Esophagus muscularis mucosa (tissue), 4 donors: ENCODE measurements at places on chromosomes 4 and X. TPM values are rescaled to one million over a fixed set of nuclear protein-coding genes. Genes with fewer than 3 reads are reported as not detected.
A peak's percentile ranks its signal among the peaks of the same experiment; 100 is the strongest.

GRCh38 chrX:49174723-49175122 is 3.0 kb downstream of the PLP2 start:
- H3K4me3 ChIP-seq = no peak overlapping the region
- no peak overlapping the region for H3K27ac ChIP-seq
- H3K36me3 ChIP-seq = peaks cover 12% of the 10 kb centered on the region
- peaks cover 27% of the 10 kb centered on the region for H3K4me1 ChIP-seq

DNA sequence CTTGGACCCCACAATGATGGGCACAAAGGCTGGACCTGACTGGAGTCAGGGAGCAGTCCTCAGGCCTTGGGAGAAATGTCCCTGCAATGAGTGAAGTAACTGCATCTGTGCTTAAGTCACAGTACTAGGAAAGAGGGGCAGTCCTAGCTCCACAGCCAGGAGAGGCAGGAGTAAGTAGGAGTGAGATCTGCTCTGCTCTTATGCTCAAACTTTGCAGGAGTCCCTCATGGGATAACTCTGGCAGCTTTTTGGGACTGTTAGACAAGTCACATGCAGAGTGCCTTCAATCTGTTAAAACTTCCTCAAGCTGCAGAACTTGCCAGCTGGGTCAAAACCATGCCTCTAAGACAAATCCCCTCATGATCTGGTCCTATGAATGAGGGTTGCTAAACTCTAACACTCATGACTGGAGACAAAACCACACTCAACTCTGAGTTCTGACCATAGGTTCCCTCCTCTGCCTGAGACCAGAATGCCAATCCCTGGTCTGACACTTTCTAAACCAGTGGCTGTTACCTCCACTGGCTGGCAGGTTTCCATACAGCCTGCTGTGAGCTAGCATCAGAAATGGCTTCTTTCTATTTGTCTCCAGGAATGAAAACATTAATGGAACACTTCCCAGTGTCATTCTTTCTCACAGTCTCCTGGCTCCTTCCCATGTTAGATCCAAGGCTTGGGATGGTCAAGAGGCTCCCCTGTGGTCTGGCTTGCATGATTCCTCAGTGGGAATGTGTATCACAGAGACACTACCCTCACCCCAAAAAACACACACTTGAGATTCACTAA is 819.3 kb downstream of the PCDH7 start:
- no peaks in the 10 kb centered on the region for H3K36me3 ChIP-seq
- no peaks in the 10 kb centered on the region for H3K27me3 ChIP-seq
- H3K4me3 ChIP-seq = no peak overlapping the region
- H3K27ac ChIP-seq = no peak overlapping the region
- no peaks in the 10 kb centered on the region for H3K4me1 ChIP-seq

DNA sequence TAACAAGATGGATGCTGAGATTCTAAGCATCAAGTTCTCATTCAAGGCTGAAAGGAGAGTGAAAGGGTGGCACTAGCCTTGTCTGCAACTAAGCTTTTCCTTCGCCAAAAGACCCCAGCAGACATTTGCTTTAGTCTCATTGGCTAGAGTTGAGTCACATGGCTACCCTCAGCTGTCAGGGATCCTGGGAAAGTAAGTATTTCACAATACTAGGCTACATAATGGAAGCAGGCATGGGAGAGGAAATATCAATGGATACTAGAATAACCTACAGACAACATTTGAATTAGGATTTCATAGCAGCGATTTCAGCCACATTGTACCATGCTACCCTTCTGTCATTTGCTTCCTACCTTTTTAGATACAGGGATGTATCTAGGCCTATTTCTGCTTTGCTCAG is 29.1 kb downstream of the MAOA start:
- H3K4me1 ChIP-seq = peaks cover 20% of the 10 kb centered on the region
- peaks cover 26% of the 10 kb centered on the region for H3K36me3 ChIP-seq
- H3K4me3 ChIP-seq = no peak overlapping the region
- DNase-seq = no peak
- H3K27ac ChIP-seq = no peak overlapping the region

GRCh38 chrX:31228415-31228832 is 156.6 kb upstream of the FTHL17 start:
- no peak overlapping the region for H3K4me3 ChIP-seq
- peak overlapping the region; percentile 7 for H3K27ac ChIP-seq
- no peaks in the 10 kb centered on the region for H3K4me1 ChIP-seq
- no peak for DNase-seq

DNA sequence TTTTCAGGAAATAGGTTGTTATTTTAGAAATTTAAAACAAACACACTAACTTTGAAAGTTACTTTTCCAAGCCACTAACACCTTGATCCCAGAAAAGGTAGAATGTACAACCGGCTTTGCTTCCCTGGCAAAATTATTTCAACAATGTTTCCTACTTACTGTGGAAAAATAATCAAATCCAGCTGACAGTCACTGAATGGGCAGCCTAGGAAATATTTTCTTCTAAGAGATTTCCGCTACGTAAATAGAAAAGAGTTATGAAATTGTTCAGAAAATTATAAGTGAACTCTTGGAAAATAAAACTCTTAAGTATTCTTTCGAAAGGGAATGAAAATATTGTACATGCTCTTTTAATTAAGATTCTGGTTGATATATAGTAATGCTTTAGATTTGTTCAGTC is 195.7 kb downstream of the GASK1B start:
- H3K4me3 ChIP-seq = no peak overlapping the region
- no peak overlapping the region for H3K27ac ChIP-seq
- H3K36me3 ChIP-seq = no peaks in the 10 kb centered on the region
- no peaks in the 10 kb centered on the region for H3K27me3 ChIP-seq
- no peak for DNase-seq

TEX13B gene
- not detected for total RNA-seq

DNA sequence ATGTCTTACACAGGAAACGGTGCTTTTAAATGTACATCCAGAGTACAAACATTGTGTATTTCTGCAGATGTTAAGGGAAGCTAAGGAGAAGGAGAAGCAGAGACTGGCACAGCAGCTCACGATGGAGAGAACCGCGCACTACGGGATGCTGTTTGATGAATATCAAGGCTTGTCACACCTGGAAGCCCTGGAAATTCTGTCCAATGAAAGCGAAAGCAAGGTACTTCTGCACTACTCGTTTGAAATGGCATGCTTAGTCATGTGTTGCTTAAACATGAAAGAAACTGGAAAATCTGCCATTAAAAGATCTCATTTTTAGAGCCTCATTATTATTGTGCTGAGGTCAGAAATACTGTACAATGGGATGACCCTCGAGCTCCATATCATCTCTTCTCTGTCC is 47.2 kb downstream of the FAM114A1 start:
- no peak overlapping the region for H3K27ac ChIP-seq
- no peaks in the 10 kb centered on the region for H3K4me1 ChIP-seq
- no peak for DNase-seq

DNA sequence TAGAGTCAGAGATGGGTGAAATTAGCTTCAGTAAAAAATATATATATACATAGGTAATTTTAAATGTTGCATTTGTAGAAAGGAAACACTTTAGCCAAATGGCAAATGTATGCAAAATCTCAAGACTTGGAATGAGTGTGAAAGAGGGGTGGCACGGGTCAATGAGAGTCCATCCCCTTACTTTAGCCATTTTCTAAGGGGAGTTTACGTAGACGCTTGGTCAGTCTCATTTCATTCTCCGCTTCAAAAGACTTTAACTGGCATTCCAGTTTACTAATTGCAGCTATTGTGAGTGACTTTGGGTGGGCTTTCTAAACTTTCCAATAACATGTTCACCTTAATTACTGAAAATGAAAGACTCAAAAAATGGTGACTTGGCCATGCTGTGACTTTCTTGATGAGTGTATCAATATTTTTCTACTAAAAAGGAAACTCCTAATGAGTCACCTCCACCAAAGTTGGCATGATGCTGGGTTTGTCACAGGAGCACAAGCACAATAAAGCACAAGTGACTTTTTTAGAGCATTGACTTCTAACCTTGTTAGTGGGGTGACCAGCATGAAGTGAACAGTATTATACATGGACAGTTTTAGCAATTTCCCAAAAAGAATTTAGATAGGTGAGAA is 356.0 kb upstream of the RASGEF1B start:
- no peak overlapping the region for H3K27ac ChIP-seq
- H3K27me3 ChIP-seq = no peaks in the 10 kb centered on the region
- DNase-seq = no peak
- H3K4me1 ChIP-seq = no peaks in the 10 kb centered on the region
- H3K4me3 ChIP-seq = no peak overlapping the region
- no peaks in the 10 kb centered on the region for H3K36me3 ChIP-seq

- no peaks in the 10 kb centered on the region for H3K36me3 ChIP-seq
- no peaks in the 10 kb centered on the region for H3K4me1 ChIP-seq
- no peaks in the 10 kb centered on the region for H3K27me3 ChIP-seq
- no peak for DNase-seq
- no peak overlapping the region for H3K27ac ChIP-seq
Observed at GRCh38 chrX:68079961-68080360, 353.3 kb downstream of the OPHN1 start.

- DNase-seq = no peak
- H3K4me1 ChIP-seq = no peaks in the 10 kb centered on the region
- H3K4me3 ChIP-seq = no peak overlapping the region
- no peaks in the 10 kb centered on the region for H3K27me3 ChIP-seq
Observed at GRCh38 chrX:148609515-148610327, 109.3 kb downstream of the AFF2 start.

DNA sequence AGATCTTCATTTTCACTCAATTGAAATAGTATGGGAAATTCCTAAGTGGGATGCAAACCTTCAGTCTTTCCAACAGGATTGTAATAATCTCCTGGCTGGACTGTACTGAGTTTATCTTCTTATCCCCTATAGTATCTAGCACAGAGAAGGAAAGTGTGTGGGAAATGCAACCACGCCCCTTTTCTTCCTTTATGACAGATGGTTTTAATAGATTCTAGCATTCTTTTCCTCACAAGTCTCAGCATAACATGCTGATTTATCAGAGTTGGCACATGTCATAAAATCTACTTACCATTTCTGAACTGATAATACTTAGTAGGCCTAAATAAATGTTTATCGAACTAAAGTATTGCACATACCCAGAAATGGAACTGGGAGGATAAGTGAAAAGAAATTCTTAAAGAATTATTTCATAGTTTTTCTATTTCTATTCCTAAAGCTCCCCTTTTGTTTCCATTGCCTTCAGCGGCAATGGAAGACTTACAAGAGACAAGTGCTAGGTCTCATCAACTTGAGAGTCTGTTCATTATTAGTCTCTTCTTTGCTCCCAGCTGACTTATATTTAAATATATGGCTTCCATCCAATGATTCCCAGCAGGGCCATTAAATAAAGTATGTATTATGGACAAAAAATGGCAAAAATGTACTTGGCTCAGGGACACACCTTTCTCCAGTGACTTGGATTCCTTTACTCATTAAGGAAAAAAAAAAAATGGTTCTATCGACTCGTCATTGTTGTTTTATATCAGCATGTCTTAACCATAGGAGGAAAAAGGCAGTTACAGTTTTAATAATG is 484.5 kb downstream of the IL1RAPL1 start:
- no peak for DNase-seq
- no peak overlapping the region for H3K4me3 ChIP-seq
- H3K4me1 ChIP-seq = no peaks in the 10 kb centered on the region
- H3K36me3 ChIP-seq = no peaks in the 10 kb centered on the region
- H3K27ac ChIP-seq = no peak overlapping the region

DNA sequence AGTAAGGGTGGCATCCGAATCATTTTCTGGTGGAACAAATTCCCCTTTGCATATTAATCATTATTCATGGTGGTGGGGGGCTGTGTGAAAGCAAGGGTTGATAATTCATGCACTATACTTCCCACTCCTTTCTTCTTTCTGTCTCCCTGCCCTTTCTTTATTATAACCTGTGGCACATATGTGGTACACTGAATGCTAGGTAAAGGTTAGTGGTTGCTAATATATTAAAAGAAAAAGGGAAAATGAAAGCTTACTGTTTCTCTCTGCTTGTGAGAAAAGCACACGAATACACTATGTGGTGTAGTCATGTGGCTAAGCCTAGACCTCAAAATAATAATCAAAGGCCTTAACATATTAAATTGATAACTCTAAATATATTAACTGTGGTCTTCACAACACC is 178.4 kb upstream of the RPS6KA3 start:
- no peaks in the 10 kb centered on the region for H3K36me3 ChIP-seq
- no peak for DNase-seq
- H3K27me3 ChIP-seq = no peaks in the 10 kb centered on the region
- H3K4me1 ChIP-seq = no peaks in the 10 kb centered on the region
- H3K4me3 ChIP-seq = no peak overlapping the region

DNA sequence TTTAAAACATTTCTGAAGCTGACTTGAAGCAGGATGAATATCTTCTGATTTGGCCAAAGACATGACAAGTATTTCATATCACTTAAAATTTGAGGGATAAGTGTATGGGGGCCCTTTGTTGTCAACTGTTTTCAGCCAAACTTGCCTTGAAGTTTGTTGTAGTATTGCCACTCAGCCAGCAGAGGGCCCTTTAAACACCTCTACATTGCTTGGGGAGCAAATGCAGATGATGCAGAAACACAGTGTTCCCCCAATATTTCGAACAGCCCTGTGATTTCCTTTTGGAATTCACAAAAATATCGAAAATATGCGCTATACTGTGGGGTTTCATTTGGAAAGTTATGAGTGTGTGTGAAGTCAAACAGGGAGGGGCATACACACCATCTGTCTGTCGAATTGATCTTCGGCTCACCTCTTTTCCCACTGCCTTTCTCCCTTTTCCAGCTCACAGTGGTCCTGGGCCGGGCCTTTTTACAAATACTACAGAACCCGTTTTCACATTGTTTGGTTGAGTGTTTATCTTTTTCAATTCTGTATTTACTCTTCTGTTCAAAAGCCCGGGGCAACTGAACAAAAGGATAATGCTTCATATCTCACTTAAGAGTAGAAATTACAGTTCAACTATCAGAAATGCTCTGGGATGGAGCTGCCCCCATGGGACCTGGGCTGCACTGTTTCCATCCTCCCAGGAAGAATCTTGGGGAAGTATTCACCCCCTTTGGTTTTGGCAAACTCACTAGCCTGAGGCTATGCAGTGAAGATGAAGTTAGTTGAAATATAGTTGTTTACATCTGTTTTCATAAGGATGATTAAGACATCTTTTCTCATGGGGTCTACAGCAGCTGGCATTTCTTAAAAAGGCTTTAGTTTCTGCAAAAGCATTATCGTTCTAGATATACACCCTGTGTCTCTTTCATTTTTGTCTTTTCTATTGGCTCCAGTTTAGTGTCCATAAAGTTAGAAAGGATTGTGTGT is 137.6 kb downstream of the EGF start:
- H3K4me3 ChIP-seq = no peak overlapping the region
- H3K4me1 ChIP-seq = no peaks in the 10 kb centered on the region
- H3K27ac ChIP-seq = no peak overlapping the region

DNA sequence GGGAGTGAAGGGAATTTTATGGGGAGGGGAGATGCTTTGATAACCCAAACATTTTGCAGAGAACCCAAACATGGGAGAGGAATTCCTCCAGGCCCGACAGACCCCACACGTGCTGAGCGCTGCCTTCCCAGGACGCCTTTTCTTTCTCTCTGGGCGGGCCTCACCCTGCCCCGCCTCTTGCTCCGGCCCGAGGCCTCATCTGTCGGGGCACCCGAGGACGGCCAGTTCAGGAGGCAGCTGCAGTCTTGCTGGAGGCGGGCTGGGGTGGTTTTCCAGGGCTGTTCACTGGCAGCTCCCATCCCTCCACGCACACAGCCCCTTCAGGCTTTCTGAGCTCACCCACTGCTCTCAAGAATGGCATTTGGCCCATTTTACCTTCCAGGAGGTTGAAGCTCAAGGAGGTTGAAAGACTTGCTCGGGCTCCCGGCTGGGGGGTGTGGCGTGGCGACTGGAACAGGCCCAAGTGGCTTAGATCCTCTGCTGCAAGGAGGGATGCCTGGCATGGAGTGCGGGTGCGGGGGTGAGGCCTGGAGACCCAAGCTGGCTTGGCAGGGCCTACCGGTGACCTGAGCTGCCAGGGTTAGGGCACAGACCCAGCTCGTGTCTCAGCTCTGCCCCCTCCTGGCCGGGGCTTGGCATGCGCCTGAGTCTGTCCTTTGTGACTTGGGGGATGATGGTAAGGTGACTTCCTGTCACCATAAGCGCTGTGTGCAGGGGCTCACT is 99.2 kb downstream of the PSAPL1 start:
- no peak overlapping the region for H3K4me3 ChIP-seq
- H3K27ac ChIP-seq = no peak overlapping the region
- DNase-seq = no peak
- H3K27me3 ChIP-seq = no peaks in the 10 kb centered on the region
